Regular cardiac myocyte (primary cell): ENCODE measurements at places on chromosomes 3 and 15. TPM values are rescaled to one million over a fixed set of nuclear protein-coding genes. Genes with fewer than 3 reads are reported as not detected.

MAP1A gene
- total RNA-seq, result 39.5 and 44.3 TPM in 2 replicates

FAM81A gene
- 0.28 and 0.38 TPM in 2 replicates for total RNA-seq

COL6A6 gene
- total RNA-seq, result under 0.01 TPM in 2 replicates

CPNE9 gene
- 0.19 TPM in 1 of 2 replicates, not detected in the other for total RNA-seq
